ENCODE measurements at places on chromosomes 2 and 18.

DNA sequence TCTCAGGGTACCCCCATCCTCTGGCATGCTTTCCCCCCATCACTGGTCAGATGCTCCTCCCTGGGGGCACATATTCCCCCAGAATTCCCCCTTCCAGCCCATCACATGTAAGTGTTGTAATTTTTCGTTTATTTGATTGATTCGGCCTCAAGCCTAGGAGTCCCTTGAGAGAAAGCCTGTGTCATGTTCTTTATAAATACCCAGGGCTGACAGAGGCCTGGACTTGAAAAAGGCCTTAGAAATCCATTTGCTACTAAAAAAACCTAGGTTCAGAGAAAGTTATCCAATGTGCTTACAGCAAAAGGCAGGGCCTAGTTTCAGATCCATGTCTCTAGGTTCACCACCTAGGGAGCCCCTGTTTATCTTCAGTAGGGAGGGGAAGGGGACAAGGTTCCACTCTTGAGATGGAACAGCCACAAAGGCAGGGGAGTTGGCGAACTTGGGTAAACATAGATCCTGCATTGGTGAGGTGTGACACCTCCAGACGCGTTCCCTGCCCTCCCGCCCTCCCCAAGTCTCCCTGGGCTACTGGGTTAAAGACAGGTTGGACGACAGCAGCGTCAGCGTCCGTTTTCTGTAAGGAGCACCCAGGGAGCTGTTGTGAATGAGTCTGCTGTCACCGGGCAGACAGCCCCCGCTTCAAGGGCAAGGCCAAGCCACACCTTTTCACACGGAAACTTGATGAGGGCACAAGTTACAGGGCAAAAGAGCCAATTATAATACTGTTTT lies 147.8 kb downstream of the EN1 start:
- DNase-seq: no peak

GRCh38 chr2:22521620-22522019 lies 863.4 kb upstream of the KLHL29 start:
- DNase-seq: no peak

- no peak for DNase-seq
Measured at GRCh38 chr2:169112841-169113240, 43.5 kb downstream of the DHRS9 start.

- no peak for DNase-seq
Measured at GRCh38 chr2:36407413-36407812, 51.8 kb downstream of the CRIM1 start.

- no peak for DNase-seq
Measured at GRCh38 chr2:217360781-217361482, 501.1 kb upstream of the TNP1 start.

DNA sequence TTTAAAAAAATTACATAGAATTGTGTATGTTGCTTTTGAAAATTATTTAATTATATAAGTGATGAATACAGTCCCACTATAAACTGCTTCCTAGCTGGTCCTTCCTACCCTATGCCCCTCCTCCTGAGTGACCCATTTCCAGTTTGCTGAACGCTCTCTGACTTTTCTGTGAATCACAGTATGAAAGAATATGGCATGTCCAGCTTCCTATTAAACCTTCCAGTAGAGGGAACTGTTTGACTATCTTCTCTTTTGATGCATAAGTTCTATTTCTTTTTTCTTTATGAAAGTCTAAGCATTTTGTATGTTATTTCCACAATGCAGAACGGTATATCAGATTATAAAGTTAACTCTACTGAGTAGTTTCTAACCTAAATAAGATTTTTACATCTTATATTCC lies 41.3 kb downstream of the PSMG2 start:
- DNase-seq: no peak

GRCh38 chr2:197212344-197213262 lies 98.0 kb downstream of the ANKRD44 start:
- DNase-seq: no peak

DNA sequence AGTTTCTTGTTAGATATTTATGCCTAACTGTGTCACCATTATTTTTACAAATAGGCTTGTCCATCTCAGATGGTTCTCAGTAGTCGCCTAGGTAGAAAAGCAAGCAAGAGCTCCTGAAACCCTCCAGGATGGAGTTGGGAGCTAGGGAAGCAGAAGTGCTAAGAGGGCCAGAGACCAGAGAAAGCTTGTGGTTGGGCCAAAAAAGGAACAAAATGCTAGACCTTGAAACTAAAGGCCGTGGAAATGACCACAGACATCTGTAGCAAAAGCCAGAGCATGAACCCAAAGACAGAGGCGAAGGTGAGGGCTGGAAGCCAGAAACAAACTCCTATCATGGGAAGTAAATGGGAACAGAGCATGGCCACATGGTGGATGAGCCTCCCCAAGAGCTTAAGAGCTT lies 29.9 kb upstream of the RMDN2 start:
- DNase-seq: no peak

DNA sequence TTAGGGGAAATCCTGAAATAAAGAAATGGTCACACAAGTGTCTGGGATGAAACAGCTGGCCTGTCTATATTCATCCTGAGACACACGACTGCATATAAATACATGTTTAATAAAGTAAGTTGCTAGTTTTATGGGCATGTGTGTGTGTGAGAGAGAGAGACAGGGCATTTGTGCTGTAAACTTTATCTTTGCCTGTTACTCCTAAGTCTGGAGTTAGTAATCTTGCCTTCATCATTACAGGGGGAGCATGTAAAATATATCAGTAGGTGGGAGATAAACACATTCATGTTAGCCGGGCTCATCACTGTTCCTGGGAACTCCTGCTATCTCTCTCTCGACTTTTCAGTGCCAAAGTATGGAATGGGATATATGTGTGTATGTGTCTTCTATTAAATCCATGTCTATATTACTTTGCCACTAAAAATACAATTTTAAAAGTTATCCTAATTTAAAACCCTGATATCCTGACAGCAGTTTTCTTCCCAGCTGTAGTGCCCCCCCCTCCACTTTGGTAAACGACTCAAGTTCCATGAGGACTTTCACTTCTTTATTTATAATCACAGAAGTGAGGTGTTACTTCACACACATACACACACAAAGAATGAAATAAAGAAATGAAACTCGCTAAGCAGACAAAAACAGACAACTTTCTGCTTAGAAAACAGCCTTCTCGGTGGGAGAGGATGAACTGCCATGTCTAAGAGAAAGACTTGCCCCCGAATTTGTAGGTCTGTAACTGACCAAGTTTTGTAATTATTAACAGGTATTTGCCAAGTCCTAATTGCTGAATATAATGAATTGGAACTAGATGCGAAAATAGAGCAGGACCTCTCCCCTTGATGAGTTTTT lies 947 bp downstream of the ZEB2 start:
- DNase-seq: no peak

- no peak for DNase-seq
Measured at GRCh38 chr2:195779491-195779890, 122.5 kb downstream of the SLC39A10 start.

DNA sequence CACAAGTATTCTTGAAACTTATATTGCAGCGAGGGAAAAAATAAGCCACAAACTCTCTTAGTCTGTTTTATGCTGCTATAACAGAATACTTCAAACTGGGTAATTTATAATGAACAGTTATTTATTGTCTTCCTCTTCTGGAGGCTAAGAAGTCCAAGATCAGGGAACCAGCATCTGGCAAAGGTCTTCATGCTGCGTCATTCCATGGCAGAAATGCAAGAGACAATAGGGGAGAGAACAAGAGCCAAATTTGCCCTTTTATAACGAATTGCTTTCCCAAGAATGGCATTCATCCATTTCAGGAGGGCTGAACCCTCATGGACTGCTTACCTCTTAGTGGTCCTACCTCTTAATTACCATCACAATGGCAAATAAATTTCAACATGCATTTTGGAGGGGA lies 46.5 kb downstream of the MAPRE2 start:
- no peak for DNase-seq

GRCh38 chr2:160472839-160473251 lies 20.8 kb downstream of the RBMS1 start:
- no peak for DNase-seq

- DNase-seq: no peak
Measured at GRCh38 chr18:29749704-29750103, 1292.8 kb downstream of the DSC3 start.

GRCh38 chr2:144227427-144228105 lies 292.4 kb downstream of the ZEB2 start:
- DNase-seq: no peak

- DNase-seq: no peak
Measured at GRCh38 chr2:33223856-33224255, 252.6 kb upstream of the RASGRP3 start.

- no peak for DNase-seq
Measured at GRCh38 chr2:203122317-203122986, 107.8 kb downstream of the NBEAL1 start.

DNA sequence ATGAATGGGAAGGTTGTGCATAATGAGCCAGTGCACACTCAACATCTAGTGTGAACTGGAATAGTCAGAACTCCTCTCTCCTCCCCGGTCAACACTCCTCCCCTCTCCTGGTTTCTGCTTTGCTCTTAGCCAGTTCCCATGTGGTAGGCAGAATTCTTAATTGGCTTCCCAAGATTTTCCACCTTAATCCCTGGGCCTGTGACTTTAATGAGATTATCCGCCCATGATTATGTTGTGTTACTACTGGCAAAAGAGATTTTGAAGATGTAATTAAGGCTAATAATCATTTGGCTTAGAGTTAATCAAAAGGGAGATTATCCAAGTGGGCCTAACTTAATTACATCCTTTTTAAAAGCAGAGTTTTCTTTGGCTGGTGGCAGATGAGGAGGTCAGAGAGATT lies 34.2 kb upstream of the REV1 start:
- DNase-seq: no peak

DNA sequence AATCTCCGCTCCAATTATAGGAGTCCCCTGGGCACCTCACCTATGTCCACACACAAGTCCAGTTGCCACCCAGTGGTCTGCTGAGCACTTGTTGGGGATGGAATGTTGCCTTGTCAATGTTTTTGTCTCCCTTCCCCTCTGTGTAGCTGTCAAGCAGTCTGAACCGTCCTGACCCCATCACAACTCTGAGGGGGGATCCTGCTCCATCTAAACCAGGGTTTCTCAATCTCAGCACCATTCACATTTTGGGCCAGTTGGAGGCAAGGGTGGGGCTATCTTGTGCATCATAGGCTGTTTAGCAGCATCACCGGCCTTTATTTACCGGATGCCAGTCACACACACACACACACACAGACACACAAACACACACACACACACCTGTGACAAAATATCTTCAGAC lies 53.0 kb downstream of the CYP26B1 start:
- no peak for DNase-seq

- DNase-seq: no peak
Measured at GRCh38 chr2:144931480-144931879, 411.6 kb upstream of the ZEB2 start.

DNA sequence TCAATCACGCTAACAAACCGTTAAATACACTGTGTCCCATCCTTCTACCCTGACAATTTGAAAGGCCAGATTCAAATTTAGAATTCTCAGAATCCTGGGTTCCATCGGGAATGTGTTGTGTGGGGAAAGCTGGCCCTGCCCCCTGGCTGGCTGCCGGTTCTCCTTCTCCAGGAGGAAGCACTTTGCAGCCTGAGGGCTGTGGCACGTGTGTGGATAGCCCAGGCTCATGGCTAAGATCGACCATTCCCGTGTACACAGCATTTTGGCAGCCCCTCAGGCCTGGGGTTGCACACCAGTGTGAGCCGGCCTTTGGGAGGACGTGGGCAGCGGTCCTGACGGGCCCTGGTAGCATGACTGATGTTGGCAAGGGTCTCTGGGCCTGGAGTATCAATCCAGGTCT lies 51.0 kb upstream of the ROCK2 start:
- no peak for DNase-seq

- DNase-seq: no peak
Measured at GRCh38 chr2:110729106-110729505, 3.3 kb upstream of the ACOXL start.

DNA sequence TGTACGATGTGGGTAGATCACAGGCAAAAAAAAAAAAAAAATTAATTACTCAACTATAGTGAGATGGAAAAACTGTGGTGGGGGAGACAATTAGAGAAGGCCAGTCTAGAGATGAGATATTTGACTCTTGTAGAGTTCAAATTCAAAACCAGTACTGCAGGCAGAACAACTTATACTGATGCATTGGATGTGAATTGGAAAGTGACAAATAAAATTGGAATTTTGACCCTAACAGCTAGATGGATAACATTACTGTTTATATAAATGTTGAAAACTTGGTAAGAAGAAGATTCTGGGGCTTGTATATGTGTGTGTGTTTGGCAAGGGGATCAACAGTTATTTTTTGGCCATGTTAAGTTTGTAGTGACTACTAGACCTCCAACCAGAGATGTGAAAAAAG lies 256.9 kb downstream of the RND3 start:
- no peak for DNase-seq

DNA sequence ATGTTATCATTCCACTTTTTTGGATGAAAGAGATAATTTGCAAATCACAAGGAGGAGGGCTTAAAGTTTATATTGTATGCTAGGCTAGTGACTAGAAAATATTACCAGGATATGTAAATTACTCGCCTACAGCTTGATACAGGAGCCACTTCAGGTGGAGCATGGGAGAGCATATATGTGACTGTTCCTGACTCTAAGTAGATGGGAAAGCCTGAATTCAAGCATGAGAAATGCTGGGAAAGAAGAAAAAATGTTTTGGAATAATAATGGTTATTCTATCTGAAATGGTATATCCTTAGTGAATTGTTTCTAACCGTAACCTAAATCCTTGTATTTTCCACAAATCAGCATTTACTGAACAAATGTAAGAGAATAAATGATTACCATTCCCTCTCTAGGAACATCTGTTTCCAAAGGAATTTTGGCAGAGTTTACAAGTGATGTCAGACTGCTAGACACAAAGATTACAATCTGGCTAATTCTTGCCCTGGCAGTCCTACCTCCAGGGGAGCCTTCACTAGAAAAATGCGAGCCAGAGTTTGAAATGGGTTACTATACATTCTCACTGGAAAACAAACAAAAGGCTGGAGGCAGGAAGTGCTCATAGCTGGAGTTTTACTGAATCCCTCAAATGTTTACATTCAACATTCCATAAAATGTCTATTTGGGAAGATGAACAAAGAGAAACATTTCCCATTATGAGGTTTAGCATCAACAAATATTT lies 129.4 kb upstream of the MAPRE2 start:
- DNase-seq: no peak

- no peak for DNase-seq
Measured at GRCh38 chr2:231546014-231546715, 15.9 kb upstream of the NMUR1 start.

- peak; percentile 65 for DNase-seq
Measured at GRCh38 chr2:222708274-222708710, 36.8 kb downstream of the MOGAT1 start.

DNA sequence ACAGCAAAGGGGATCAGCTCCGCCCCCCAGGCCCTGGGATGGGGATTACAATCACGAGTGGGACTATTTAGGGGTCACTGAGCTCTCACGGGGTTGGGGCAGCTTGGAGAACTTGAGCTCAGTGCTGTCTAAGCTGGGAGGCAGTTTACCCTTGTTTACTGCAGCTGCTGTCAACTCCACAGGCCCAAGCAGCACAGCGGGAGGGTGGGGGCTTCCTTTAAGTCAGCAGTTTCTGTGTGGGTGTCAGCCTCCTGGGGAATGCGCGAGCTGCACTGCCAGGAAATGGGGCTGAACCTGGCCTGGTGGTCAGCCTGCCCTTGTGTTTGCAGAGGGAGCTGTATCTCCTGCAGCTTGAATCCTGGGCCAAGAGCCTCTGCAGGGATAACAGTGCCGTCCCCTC lies 29.8 kb downstream of the TOGARAM2 start:
- peak; percentile 13 for DNase-seq
